Calu3 (cell line): ENCODE measurements at places on chromosomes 6 and 20. TPM values are rescaled to one million over a fixed set of nuclear protein-coding genes. Genes with fewer than 3 reads are reported as not detected.
A peak's percentile ranks its signal among the peaks of the same experiment; 100 is the strongest.

The CFAP61 gene
- total RNA-seq: not detected in 2 replicates

The DPPA5 gene
- total RNA-seq: not detected in 2 replicates

The FIG4 gene
- total RNA-seq: 11.4 and 14.7 TPM in 2 replicates

The FAM50B gene
- 5.8 and 7.8 TPM in 2 replicates for total RNA-seq

- no peaks in the 10 kb centered on the region for H3K36me3 ChIP-seq
- H3K27ac ChIP-seq: no peak overlapping the region
- no peaks in the 10 kb centered on the region for H3K27me3 ChIP-seq
Observed at GRCh38 chr6:113489952-113490746, 367.0 kb upstream of the MARCKS start.

- H3K27ac ChIP-seq: no peak overlapping the region
- H3K27me3 ChIP-seq: no peaks in the 10 kb centered on the region
- no peak for DNase-seq
- H3K4me3 ChIP-seq: no peak overlapping the region
- peaks cover 17% of the 10 kb centered on the region for H3K4me1 ChIP-seq
- H3K36me3 ChIP-seq: peaks cover 5% of the 10 kb centered on the region
Observed at GRCh38 chr6:155498370-155498769, 42.7 kb upstream of the NOX3 start.

- no peaks in the 10 kb centered on the region for H3K36me3 ChIP-seq
- no peak for DNase-seq
- H3K27me3 ChIP-seq: no peaks in the 10 kb centered on the region
- H3K4me3 ChIP-seq: no peak overlapping the region
- H3K4me1 ChIP-seq: peaks cover 18% of the 10 kb centered on the region
- no peak overlapping the region for H3K27ac ChIP-seq
Observed at GRCh38 chr6:85077098-85077497, 312.7 kb upstream of the TBX18 start.

DNA sequence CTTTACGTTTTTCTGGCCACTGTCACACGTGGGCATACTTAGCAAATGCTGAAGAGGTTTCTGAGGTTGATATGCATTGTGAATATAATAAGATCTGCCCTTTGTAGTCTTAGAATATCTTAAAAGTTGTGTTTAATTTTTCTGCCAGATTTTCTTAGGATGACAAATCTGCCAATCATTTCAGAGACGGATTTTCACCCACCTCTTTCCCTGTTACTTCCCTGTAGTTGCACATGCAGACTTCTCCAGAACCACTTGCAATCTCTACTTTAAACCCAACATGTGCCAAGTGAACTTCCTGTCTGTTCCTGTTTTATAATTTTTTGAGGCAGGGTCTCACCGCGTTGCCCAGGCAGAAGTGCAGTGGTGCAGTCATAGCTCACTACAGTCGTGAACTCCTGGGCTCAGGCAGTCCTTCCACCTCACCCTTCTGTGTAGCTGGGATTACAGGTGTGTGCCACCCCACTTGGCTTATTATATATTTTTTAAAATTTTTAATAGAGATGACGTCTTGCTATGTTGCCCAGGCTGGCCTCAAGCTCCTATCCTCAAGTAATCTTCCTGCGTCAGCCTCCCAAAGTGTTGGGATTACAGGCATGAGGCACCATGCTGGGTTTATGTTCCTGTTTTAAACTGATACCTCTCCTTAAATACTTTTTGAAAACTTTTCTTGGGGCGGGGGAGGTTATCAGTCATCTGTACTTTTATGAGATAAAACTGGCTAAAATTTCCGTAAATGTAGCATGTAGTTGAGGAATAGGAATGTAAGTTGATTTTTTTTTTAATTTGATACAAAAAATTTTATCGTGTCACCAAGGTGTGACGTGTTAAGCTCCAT, 2.7 kb downstream of the IGF2R start:
- peak overlapping the region; percentile 7 for H3K4me3 ChIP-seq
- H3K36me3 ChIP-seq: peaks cover 23% of the 10 kb centered on the region
- DNase-seq: no peak
- H3K27me3 ChIP-seq: no peaks in the 10 kb centered on the region
- no peak overlapping the region for H3K27ac ChIP-seq
- peaks cover 36% of the 10 kb centered on the region for H3K4me1 ChIP-seq

GRCh38 chr6:35376281-35376680, 33.9 kb downstream of the PPARD start:
- no peaks in the 10 kb centered on the region for H3K27me3 ChIP-seq
- H3K27ac ChIP-seq: no peak overlapping the region
- DNase-seq: no peak
- H3K36me3 ChIP-seq: no peaks in the 10 kb centered on the region

GRCh38 chr20:825710-826421, 7.6 kb upstream of the FAM110A start:
- no peak overlapping the region for H3K4me3 ChIP-seq
- H3K27ac ChIP-seq: no peak overlapping the region
- no peak for DNase-seq

DNA sequence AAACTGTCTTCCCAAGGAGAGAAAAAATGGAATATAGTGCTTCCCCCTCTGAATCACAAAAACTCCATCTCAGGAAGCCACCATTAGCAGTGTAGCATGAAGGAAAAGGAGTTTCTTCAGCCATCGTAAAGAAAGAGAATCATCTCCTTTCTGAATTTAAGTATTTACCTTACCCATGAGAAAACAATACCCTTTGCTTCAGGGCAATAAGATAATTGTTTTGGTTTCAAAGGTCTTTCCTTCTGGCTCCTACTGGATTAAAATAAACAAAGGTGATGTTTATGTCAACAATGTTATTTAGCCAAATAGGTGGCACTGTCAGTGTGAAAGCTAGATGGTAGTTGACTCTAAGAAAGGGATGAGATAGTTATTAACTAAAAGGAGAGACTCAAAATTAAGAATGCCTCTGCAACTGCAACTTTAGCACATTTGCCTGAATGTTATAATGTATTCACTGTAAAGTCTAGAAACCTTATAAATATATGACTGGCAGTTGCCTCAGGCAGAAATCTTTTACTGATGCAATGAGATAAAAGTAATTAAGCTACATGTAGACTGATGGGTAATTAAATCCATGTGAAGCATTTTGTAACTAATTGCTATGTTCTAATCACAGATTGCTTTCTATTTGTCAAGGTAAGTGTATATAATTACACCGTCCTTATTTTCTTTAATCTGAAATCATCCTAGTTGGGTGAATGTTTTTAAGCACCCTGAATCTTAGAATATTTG, 399.0 kb downstream of the CDKAL1 start:
- no peak for DNase-seq
- no peaks in the 10 kb centered on the region for H3K27me3 ChIP-seq
- no peaks in the 10 kb centered on the region for H3K36me3 ChIP-seq
- peaks cover 25% of the 10 kb centered on the region for H3K4me1 ChIP-seq

DNA sequence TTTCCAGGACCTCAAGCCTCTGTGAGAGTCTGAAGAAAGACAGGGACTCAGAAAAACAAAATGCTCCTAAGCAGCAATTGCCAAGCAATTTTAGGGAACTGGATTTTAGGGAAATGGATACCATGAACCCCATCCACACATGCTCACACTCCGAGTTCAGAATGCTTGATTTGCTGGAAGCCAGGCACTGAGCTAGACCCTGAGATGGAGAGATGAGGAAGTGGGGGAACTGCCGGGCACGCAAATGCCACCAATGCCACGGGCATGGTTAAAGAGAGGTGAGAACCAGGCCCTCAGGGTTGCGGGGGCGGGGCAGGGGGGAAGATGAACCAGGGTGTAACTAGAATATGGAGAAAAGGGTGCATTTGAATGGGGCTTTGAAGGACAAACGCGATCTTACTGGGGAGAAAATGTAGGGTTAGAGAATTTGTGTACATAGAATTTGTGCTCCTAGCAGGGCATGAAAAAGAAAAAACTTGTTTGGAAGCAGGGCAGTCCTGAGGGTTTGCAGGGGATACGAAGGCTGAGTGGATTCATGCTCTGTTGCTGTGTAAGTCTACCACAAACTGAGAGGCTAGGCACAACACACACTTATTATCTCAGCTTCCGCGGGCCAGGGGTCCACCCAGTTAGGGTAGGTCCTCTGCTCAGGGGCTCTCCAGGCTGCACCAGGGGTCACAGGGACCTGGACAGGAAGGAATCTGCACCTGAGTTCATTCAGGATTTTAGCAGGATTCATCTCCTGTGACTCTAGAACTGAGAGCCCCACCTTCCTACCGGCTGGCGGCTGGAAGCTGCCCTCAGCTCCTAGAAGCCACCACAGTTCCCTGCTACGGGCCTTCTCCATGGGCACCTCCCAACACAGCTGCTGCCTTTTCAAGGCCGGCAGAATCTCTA, 108.0 kb downstream of the SNX5 start:
- H3K4me1 ChIP-seq: peaks cover 8% of the 10 kb centered on the region
- no peaks in the 10 kb centered on the region for H3K27me3 ChIP-seq
- no peak for DNase-seq
- H3K36me3 ChIP-seq: no peaks in the 10 kb centered on the region

GRCh38 chr6:132287101-132287500, 114.2 kb downstream of the MOXD1 start:
- H3K27me3 ChIP-seq: no peaks in the 10 kb centered on the region
- H3K36me3 ChIP-seq: no peaks in the 10 kb centered on the region
- DNase-seq: peak; percentile 4

- no peak for DNase-seq
- H3K4me1 ChIP-seq: no peaks in the 10 kb centered on the region
- no peak overlapping the region for H3K4me3 ChIP-seq
Observed at GRCh38 chr6:40054602-40055001, 120.3 kb upstream of the MOCS1 start.

DNA sequence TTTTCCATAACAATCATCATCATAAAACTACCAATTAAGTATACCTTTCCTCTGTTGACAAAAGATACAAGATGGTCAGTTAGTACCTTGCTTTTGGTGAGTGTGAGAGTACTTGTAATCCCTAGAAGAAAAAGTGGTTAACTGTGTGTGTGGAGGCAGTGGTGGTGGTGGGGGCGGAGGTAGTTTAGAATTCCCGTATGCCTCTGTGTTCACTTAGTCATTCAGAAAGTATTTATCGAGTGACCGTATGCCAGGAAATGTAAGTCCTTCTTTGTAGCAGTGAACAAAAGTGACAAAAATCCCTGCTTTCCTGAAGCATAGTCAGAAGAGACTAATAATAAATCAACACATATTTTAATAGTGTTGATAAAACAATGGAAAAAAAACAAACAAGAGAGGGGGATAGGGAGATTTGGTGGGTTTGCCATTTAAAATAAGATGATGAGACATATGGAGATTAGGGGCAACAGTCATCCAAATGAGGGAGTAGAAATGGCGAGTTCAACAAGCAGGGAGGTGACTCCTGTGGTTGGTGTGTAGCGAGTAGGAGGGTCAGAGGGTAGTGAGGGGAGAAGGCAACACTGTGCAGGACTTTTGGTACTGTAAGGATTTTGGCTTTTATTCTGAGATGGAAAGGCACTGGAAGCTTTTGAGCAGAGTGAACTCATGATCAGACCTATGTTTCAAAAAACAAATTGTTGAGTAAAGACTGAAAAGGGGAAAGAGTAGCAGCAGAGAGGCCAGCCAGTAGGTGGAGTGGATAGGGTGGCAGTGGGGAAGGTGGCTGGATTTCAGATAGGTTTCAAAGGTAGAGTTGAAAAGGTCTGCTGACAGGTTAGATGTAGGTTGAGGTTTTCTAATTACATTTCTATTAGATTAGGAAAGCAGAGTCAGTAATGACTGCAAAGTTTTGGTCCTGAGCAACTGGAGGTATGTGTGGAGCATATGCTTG, 40.3 kb upstream of the SIM1 start:
- H3K4me3 ChIP-seq: no peak overlapping the region
- no peaks in the 10 kb centered on the region for H3K27me3 ChIP-seq
- H3K27ac ChIP-seq: no peak overlapping the region
- H3K4me1 ChIP-seq: peaks cover 12% of the 10 kb centered on the region
- peaks cover 5% of the 10 kb centered on the region for H3K36me3 ChIP-seq

DNA sequence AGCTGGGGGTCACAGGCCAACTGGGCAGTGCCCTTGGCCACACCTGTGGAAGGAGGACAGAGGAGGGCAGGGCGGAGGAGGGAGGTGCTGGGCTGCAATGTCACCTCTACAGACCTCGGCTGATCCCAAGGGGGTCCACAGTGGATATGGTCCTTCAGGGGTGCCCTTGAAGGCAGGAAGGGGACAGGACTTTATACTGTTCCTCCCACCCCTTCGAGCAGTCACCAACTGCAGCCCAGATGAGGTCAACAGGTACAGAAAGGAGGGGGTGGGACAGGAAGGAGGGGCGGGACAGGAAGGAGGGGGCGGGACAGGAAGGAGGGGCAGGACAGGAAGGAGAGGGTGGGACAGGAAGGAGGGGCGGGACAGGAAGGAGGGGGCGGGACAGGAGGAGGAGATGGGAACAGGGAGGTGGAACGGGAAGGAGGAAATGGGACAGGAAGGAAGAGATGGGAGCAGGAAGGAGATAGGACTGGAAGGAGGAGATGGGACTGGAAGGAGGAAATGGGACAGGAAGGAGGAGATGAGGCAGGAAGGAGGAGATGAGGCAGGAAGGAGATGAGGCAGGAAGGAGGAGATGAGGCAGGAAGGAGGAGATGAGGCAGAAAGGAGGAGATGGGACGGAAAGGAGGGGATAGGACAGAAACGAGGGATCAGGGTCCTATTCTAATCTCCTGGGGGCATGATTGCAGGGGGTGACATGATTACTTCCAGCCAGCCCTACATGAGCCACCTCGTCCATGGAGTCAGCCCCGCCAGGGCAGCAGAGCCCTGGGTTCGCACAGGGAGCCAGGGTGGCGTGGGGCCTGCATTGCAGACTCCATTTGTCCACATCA, 19.4 kb upstream of the MRGBP start:
- H3K27me3 ChIP-seq: peaks cover 53% of the 10 kb centered on the region
- H3K4me1 ChIP-seq: peaks cover 23% of the 10 kb centered on the region
- H3K36me3 ChIP-seq: peaks cover 18% of the 10 kb centered on the region
- peak; percentile 49 for DNase-seq
- peak overlapping the region; percentile 45 for H3K27ac ChIP-seq

DNA sequence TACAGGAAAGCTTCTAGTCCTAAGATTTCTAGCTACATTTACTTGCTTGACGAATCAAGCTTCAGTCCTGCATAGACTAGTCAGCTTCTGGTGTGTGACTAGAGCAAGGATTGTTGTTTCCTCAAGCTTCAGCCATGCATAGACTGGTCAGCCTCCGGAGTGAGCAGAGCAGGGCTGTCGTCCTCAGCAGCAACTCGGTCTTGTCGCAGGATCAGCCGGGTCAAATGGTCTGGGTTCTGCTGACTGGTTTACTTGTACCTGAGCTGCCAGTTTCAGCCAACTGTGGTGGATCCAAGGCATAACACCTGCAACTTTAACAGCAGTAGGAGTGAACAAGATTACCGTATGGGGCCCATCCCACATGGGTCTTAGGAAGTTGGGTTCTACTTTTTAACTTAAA, 10.8 kb upstream of the GMPR start:
- no peak overlapping the region for H3K4me3 ChIP-seq
- DNase-seq: no peak
- H3K4me1 ChIP-seq: no peaks in the 10 kb centered on the region
- H3K36me3 ChIP-seq: no peaks in the 10 kb centered on the region

- H3K27ac ChIP-seq: no peak overlapping the region
- no peak for DNase-seq
- H3K4me1 ChIP-seq: no peaks in the 10 kb centered on the region
- H3K36me3 ChIP-seq: peaks cover 5% of the 10 kb centered on the region
- H3K27me3 ChIP-seq: no peaks in the 10 kb centered on the region
Observed at GRCh38 chr6:88609983-88610382, 353.4 kb downstream of the RNGTT start.
